ENCODE measurements at places on chromosomes 2 and 18.

GRCh38 chr2:43105586-43106558 is 120.5 kb downstream of the ZFP36L2 start:
- no peak for DNase-seq

DNA sequence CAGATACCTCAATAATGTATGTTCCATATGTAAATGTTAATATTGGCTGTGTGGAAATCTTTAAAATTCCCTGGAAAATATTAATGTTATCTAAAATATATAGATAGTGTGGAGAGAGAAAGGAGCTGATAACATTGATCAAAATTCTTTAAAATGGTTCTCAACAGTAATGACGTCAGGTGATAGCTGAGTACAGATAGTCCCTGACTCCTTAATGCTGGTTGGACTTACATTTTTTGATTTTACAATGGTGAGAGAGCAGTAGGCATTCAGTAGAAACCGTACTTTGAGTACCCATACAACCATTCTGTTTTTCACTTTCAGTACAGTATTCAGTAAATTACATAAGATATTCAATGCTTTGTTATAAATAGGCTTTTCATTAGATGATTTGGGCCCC is 146.6 kb downstream of the GALNT3 start:
- no peak for DNase-seq

DNA sequence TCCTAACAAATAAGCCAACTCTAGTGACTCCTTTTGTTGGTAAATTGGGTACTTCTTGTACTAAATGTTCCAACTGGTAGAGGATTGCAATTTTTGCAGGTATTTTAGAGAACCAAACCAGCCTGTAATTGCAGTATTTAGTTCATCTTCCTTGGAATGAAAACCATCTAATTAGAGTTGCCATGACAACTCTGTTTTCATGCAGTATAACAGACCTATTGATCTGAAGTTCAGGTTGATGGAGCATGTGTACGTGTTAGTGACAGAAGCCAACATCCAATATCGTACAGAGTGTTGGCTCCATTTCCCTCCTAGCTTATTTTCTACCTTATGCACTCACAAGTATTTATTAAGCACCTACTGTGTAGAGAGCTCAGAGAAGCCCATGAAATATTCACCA is 176.3 kb upstream of the FOSL2 start:
- DNase-seq, result no peak

GRCh38 chr2:139175510-139175909 is 395.3 kb upstream of the NXPH2 start:
- DNase-seq, result no peak

DNA sequence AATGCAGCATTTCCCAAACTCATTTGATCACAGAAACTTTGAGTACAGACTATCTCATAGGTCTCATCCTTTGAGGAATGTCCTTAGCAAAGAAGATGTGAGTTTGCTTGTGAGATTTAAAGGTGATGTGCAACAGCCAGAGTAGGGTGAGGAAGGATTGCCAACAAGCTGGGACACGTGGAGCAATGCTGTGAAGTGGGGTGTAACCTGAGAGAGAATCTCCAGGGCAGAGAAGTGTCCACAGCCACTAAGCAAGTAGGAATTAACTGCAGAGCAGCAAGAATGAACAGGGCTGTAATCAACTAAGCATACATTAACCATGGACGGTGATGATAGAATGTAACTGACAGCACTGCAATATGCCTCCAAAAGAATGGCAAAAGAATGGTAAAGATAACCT is 469.9 kb upstream of the NRP2 start:
- no peak for DNase-seq

GRCh38 chr2:216404010-216404618 is 8.2 kb upstream of the SMARCAL1 start:
- DNase-seq, result no peak

- DNase-seq, result no peak
Observed at GRCh38 chr18:74951165-74951760, 257.7 kb downstream of the PTGR3 start.

- no peak for DNase-seq
Observed at GRCh38 chr2:178386986-178387597, 63.9 kb downstream of the PRKRA start.

- DNase-seq, result no peak
Observed at GRCh38 chr2:73611867-73612266, 30.4 kb downstream of the NAT8 start.

DNA sequence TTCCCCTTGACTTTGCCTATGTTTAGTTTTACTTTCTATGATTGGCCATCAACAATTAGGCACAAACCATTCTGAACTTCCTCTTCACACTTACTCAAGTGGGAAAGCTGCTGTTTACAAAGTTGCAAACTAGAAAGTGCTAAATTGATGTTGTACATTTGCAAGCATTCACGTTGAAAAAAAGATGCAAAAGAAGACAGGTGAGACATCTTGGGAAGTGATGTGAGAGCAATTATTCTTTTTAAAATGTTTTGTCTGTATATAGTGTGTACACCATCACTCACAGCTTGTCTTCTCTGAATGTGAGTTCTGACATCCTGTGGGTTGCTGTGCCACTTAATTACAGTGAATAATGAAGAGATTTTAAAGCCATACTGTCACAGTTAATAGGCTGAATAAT is 874.1 kb upstream of the LRATD1 start:
- no peak for DNase-seq
